Activated CD4-positive, alpha-beta T cell treated with anti-CD3 and anti-CD28 coated beads for 4 hours (primary cell): ENCODE measurements at places on chromosomes 1 and 21.

DNA sequence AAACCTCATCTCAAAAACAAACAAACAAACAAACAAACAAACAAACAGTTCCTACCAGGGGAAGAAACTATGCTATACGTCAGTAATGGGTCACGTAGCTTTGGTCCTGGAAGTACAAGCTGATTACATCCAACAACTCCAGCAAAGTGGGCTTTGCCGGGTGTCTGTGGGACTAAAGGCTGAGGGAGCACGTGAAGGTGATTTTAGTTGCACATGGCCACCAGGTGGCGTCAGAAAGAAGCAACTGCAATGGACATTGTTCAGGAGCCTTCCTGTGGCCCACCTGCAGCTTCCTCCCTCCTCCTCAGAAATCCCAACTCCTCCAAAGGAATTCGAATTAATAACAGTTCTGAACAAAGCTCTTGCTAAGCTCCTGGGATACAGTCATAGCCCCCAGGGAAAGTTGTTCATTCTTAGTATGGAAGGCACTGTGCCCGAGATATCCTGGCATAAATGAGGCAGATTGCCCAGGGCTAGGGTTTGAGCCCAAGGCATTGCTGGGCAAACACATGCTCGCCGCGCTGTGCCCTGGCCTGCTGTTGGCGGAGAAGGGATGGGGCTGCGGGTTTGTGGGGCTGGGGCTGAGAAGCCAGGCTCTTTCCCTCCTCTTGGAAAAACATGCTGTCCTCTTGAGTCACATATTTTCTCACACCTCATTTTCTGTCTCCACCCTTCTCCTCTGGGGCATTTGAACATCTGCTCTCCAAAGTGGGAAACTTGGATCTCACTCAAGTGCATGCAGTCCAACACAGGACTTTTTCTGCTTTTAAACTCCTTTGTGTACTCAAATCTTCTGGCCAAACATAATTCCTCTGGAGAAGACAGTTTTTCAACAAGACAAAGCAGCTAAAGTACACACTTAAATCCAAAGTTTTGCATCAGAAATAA, 28.6 kb downstream of the AKNAD1 start:
- DNase-seq = peak; percentile 65

DNA sequence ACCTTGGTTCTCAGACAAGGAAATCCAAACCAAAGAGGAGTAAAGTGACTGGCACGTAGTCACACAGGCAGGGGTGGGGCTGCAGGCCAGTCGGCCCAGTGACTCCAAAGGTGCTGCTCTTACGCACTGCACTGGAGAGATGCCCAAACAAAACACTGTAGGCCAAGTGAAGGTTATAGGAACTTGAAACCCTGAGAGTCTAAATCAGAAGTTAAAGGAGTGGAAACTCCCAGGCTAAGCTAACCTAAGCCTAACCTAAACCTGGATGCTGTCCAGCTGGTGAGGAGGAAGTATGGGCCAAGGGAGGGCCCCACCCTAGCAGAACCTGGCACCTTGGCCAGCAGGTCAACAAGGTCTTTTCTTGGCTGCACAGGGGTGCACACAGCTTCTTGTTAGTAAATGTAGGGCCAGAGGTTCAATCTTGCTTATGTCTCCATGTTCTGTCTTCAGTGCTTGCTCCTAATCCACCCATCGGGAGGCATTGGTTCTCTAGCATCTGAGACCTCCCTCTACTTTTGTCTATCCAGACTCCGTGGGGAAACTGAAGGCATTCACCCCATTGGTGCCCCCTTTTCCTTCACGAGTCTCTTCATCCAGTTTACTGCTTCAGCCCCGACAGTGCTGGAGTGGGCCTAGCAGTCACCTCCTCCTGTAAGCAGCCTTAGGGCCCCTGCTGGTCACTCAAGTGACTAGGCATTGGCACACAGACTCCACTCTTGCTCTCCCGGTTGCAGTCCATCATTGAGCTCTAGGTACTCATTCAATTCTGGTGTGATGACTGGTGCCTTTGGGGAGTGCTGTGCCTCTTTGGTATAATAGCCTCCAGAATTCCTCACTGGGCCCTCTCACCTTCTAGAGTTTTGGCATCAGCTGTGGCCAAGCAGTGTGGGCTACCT, 12.9 kb upstream of the TMEM125 start:
- no peak for DNase-seq

DNA sequence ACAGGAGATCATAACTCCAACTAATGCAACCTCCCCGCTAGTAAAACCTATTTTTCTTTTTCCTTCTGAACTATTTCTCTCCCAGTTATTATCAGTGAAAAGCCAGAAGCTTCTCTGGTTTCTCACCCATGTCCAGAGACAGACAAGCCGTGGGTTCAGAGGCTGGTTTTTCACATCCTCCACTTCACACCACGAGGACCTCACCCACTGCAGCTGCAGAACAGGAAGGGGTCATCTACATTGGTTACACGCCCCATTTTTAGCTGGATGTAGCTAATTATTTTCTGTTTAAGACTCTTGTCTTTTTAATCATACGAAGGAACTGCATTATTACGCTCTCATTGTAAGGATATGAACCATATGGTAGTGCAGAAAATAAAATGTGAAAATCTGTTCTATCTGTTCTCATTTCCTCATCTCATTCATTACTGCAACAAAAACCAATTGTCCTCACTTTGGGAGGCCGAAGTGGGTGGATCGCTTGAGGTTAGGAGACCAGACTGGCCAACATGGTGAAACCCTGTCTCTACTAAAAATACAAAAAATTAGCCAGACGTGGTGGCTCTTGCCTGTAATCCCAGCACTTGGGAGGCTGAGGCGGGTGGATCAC, 39.1 kb upstream of the CLDN14 start:
- DNase-seq = no peak

DNA sequence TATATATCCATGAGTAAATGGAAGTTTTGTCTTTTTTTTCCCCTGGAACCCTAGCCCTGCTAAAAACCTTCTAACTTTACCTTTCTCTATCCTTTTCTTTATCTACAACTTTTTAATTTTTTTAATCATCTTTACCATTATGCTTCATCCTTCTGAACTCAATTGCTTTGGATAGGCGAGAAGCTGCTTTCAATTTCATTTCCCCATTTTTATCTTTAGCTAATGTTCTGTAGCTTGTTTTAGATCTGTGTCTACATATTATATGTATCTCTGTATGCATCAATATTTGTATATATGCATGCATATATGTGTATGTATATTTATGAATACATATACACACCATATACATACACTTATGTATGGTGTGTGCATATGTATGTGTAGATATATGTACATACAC, 57.4 kb downstream of the PTPRC start:
- no peak for DNase-seq

GRCh38 chr1:84797603-84798002, 95.4 kb downstream of the LPAR3 start:
- DNase-seq = no peak

- DNase-seq = no peak
Observed at GRCh38 chr1:224045556-224045955, 68.4 kb upstream of the FBXO28 start.

DNA sequence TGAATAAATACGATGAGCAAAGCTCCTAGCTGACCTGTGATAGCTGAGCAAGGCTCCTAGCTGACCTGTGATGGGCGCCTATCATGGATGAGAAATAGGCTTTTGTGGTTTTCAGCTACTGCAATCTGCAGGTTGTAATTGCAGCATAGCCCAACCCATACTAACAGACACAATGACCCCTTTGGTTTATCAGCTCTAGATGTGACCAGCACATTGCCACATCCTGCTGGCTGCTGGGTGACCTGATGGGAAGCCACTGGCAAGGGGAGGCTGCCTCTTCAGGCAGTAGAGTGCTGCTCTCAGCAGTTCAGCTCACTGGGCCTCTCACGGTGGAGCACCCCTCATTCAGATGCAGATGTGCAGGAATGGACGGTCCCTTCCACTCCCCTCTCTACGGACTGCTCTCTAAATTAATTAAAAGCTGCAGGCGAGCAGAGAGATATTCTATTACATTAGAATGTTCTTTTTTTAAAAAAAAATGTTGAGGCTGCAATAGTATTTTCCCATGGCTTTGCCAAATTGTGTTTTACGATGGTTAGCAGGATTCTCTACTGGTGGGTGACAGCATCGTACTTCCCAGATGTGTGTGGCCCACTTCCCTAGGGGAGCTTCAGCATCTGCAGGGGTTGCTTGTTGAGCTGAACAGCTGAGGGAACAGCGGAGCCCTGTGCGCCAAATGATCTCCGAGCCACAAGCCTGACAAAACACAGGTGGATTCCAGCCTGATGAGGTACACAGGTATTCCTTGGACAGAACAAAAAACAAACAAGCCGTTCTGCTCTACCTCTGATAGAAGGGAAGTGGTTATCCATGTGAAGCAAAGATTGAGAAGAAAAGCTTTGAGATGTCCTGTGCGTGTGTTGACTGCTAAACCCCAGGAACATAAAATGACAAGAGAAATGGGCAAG, 65.0 kb downstream of the SYT6 start:
- DNase-seq = no peak

- no peak for DNase-seq
Observed at GRCh38 chr21:19440792-19441655, 1037.4 kb upstream of the TMPRSS15 start.

GRCh38 chr1:30732277-30732996, 9.1 kb upstream of the MATN1 start:
- DNase-seq = no peak

DNA sequence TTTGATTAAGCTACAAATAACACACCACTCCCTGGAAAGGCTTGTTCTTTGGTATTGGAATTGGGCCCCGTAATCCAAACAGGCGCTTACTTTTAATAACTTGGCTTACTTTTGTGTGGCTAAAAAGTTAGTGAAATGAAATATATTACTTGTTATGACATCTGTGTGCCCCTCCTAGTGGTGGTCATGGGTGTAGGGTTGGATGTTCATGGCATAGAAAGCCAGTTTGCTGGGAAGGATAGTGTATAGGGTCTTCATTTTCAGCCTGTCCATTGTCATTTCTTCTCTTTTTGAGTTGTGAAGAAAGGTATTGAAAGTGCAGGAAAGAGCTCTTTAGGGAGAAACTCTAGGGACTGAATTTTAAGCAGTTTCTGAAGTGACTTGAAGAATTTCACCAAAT, 5.9 kb downstream of the CDC14A start:
- peak; percentile 20 for DNase-seq

DNA sequence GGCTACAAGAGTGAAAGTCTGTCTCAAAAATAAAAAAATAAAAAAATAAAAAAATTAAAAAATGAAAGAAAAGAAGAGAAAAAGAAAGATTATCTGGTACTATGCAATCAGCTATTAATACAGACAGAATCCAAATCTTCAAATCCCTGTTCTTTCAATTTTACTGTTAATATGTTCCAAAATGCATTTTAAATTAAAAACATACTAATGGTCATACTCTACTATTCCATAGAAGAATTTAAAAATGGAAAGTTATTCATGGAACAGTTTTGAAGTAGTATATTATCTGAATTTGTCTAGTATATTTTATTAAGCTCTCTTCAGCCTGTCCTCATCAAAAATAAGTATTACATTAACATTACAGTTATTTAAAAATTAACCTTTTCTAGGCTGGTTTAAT, 430.1 kb downstream of the PTBP2 start:
- no peak for DNase-seq

- peak; percentile 56 for DNase-seq
Observed at GRCh38 chr1:52368383-52369172, 2.6 kb upstream of the CC2D1B start.

DNA sequence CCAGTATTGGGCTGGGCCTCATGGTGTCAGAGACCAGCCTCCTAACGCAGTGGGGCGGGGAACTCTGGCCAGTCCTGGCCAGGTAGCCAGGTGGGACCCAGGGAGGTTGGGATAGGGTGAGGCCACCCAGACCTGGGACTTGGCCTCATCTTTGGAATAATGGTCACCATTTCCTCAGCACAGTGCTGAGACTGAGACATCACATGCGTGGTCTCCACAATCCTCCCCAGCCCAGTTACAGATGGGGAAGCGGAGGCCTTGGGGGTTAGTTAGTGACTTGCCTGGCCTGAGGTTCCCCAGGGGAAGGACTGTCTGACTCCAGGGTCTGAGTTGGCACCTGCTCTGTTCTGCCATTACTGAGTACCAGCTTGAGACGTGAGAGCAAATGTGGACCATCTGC, 77.9 kb upstream of the CASZ1 start:
- DNase-seq = no peak

GRCh38 chr1:180175806-180176205, 21.1 kb downstream of the QSOX1 start:
- no peak for DNase-seq

- DNase-seq = no peak
Observed at GRCh38 chr1:159900086-159900680, at the start of gene CFAP45. Gene CFAP45 (minus strand): TSS chr1:159900165. CDS start chr1:159900098, 67 bp downstream.

DNA sequence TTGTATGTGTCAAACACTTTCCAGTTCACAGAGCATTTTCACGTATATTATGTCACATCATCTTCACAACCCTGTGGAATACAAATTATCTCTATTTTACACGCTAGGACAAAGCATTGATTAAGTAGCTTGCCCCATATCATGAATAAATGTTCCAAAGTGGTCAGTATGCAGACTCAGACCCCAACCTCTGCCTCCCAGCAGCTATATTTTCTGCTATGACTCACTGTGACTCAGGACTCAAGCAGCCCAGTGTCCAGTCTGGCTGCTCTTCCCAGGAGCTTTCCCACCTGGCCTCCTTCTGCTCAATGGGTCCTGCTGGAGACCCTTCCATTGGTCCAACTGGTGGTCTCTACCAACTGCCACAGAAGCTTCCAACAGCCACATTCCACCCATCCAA, 56.0 kb upstream of the RAP1A start:
- no peak for DNase-seq

DNA sequence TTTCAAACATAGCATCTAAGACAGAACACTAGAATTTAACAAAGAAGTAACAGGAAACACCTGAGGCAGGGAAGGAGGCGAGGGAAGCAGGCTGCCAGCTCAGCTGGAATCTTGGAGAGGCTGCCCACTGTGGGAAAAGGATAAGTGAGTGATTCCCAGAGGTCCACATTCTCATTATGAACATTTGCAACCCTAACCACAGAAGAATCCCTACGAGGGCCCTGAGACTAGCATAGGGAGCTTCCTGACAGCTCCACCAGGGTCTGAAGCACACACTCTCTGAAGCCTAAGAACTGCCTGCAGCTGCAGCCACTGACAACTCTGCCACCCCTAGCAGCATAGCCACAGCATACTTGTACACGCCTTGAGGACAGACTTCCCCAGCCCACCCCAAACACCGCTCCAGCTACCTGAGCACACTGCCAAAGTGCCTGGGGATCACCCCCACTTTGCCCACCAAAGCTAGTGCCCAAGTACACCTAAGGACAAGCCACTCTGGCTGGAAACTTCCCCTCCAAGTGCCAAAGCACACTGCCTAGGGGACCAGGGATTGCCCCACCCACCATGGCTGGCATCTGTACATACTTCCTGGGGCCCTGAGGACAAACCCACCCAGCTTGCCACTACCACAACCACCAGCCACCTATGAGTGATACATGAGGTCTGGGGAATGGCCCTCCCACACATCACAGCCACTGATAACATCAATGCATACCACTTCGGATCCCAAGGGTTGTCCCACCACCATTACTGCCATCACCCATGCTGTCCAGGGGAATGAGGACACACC, 76.6 kb upstream of the GUCA2A start:
- no peak for DNase-seq

DNA sequence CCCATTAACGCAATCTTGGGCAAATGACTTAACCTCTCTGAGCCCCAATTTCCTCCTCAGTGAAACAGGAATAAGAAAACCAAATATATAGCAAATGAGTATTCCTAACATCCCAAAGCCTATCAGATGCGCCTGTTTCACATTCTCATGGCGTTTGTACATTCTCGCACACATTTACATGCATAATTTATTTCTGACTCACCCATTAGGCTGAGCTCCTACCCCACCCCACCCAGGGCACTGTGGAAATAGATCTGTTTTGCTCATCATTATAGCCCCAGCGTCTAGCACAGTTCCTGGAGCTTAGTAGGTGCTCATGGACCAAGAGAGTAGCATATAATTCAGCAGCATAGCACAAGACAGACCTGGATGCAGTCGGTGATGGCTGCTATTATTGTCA, 146.1 kb upstream of the VANGL1 start:
- no peak for DNase-seq
